NCI-H1694 (cell line): ENCODE measurements at places on chromosomes 4 and X.

DNA sequence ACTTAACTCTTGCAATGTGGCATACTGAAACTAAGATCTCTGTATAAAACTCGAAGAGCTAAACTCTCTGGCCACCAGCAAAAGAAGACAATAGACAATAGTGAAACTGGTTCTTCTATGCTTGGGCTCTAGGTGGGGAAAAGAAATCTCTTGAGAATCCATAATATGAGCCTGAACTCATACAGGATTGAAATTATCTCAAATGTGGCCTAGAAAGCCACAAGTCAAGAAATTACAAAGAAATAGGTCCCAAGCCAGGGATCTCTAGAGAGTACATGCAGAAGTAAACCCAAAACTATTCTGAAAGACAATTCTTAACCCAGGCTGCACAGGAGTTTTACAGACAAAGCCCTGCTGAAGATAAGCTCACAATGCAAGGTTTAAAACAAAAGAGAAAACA, 127.4 kb downstream of the ANAPC10 start:
- no peak for DNase-seq

DNA sequence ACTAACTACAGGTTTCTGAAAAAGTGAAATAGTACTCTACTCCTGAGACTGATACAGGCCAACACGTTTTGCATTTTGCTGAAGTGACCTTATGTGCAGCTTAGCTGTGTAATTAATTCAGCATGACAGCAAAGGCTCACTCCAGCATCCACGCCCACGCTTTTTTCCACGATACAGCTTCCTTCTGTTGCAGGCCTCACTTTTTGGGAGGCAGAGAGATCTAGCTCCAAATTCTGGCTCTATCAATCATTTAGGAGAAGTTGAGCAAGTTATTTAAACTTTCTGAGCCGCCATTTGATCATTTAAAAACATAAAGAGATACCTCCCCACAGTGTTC, 160.3 kb downstream of the AFAP1 start:
- DNase-seq = no peak

- no peak for DNase-seq
These were observed 14.7 kb downstream of the S100G start for GRCh38 chrX:16664626-16665025.

DNA sequence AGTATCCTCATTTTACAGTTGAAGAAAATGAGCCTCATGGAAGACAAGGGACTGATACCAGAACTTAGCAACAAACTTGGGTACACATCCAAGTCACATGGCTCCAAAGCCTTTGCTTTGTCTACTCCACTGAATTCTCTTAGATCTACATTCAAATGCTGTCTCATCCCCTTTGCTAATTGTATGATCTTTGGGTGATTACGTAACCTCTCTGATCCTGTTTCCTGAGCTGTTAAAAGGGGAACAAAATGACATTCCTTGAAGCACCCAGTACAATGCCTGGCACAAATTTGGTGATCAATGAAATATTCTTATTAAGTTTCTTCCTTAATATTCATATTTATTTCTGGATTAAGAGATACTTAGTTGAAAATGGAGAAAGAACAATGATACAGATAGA, 5.9 kb upstream of the HPGD start:
- no peak for DNase-seq

DNA sequence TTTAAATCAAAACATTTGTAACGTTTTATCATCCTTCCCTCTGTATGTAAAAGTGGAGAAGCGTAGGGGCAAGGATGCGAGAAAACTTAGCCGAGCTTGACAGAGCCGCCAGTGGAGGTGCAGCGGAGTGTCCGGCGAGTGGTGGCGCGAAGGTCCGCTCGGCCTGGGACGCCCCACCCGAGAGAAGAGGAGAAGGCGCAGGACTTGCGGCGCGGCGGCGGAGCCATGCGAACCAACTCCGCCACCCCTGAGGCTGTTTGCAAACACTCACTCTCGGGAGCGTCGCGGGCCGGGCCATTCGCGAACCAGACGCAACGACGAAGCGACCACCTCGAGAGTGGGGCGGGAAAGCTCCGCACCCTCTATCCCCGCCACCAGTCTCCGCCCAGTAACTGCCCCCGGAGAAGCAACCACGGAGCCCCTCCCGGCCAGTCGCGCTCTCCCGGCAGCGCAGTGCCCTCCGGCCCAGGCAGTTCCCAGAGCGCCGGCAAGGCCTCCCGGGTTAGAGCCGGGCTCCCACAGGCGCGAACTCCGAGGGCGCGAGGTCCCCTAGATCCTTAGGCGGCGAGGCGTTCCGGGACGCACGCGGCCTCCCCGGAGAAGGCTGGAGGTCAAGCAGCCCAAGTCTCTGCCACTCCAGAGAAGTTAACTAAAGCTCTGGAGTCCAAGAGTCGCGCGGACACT, 2.3 kb upstream of the MAB21L2 start:
- DNase-seq = no peak

DNA sequence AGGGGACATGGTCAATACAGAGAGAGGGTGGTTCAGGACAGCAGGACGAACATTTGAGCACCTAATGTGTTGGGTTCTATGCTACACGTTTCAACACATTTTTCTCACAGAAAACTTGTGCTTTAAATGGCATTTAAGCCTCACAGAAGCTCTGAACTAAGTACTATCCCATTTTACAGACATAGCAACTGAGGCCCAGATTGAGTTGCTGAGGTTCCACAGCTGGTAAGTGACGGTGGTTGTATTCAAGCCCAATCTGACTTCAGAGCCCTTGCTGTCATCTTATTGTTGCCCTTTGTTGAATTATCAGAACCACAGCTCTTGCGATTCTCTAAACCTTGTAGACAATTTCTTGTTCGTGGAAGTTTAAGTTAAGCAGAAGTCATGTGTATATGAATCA, 116.7 kb downstream of the FNIP2 start:
- no peak for DNase-seq

GRCh38 chr4:55661398-55662056, 25.4 kb upstream of the NMU start:
- no peak for DNase-seq

DNA sequence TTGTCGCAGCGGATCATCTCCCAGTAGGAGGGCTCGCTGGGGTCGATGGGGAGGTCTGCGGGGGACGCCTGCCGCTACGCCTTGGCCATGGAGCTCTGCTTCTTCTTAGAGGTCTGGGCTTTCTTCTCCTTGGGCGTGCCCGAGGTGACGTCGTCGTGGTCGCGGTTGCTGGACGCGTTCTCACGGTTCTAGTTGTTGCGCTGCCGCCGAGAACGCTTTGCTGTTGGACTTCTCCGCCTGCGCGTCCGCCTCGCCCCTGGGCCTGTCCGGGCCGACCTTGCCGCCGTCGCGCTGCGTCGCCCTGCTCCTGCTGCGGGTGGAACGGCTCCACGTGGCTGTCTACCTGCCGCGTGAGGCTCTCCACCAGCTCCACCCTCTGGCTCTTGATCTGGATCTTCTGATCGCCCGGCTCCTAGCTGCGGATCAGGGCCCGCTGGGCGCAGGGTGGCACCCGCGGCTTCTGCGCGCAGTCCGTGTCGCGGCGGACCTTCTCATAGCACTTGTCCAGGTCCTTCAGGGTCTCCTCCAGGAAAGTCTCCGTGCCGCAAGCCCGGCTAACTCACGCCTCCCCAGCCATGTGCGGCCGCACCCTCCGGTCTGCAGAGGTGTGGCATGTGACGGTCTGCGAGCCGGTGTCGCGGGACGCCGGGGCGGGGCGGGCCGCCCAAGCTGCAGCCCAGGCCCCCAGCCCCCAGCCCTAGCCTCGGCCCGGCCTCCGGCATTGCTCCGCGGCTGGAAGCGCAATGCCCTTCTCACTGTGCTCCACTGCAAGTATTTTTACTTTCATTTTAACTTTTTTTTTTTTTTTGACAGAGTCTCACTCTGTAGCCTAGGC, 40.5 kb upstream of the OGT start:
- DNase-seq = no peak

GRCh38 chr4:86935853-86936733, 1.3 kb downstream of the AFF1 start:
- no peak for DNase-seq

DNA sequence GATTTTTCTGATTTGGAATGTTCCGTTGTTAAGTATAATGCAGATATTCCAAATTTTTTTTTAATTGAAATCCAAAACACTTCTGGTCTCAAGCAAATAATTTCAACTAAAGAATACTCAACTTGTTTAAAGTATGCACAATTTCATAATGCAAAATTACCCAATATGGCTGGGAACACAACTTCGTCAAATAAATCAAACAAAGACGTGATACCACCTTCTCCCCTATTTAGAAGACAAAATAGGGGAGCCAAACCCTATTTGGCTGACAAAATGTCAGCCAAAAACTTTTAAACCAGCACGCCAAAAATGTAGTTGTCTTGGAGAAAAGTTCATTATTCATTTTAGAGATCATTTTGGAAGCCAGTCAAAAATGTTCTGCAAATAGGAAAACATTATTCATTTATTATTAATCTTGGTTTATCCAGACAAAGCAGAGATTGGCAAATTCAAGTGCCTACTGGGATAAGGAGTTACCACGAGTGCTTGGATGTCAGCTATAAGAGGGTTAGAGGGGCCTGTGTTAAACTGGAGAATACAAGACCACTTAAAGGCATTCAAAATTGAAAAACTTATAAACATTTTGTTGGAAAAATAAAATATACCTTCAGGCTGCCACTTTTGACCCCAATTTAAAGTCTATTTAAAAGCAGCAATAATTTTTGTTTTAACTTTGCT, 3.3 kb upstream of the TKTL2 start:
- no peak for DNase-seq

DNA sequence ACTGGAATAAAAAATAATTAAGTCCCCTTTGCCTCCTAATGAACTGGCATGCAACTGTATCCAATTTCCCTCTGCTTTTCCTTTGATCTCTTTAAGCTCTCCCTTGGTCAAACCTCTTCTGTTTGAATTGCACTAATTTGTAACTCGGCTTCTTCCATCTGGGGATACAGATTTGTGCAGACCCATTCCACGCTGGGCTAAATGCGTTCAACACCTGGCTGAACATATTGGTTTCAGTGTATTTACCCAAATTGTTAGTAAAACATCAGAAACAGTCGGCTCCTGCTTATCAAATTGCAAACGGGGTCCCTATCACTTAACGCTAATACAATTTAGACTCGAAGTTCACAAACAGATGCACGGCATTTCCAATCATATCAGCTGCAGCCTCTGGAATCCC, 124.9 kb upstream of the TAPT1 start:
- no peak for DNase-seq

GRCh38 chr4:173509036-173510001, 20.7 kb downstream of the HAND2 start:
- DNase-seq = no peak

DNA sequence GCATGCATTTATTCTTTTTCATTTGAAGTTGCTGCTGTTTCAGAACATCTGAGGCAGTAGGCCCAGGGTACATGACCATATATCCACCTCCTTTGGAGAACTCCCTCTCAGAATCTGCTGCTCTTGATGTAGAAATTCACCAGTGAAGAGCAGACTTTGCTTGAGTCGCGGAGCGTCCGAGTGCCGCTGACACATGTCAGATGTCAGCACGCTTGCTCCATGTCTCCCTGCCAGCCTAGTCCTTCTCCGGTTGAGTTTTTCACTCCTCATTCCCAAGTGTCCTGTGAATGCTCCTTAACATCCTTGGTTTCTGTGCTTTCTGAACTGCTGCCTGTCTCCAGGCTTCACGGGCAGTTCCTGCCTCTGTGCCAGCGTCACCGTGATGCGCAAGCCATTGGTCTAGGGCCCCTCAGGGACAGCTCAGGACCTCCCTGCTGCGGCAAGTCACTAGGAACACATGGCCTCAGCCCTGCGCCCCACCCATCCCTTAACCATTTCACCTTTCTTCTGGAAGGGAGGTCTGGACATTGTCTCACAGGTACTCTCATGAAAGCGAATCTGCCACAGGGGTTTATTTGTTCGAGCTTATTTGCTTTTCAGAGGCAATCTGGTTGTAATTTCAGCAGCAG, 93.1 kb upstream of the RBPJ start:
- no peak for DNase-seq

DNA sequence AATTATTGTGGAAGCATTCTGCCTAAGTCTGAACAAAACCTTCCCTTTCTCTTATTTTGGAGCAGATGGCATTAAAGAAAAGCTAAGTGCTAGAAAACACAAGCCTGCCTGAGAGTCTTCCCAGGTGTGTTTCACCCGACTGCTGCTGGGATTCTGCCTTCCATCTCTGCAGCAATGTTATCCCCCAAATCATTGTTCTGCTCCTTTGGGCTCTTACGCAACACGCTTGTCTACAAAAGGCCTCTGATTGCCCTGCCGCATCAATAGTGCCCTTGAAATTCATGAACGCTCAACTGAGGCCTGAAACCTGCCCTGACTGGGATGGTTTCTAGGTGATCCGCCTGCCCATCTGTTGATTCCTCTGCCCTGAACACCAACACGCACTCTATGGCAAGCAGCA, 80.3 kb downstream of the SEL1L3 start:
- DNase-seq = no peak

GRCh38 chr4:27759611-27760575, 899.3 kb downstream of the STIM2 start:
- DNase-seq = no peak

GRCh38 chrX:1592470-1593142, 1.2 kb downstream of the AKAP17A start:
- no peak for DNase-seq

DNA sequence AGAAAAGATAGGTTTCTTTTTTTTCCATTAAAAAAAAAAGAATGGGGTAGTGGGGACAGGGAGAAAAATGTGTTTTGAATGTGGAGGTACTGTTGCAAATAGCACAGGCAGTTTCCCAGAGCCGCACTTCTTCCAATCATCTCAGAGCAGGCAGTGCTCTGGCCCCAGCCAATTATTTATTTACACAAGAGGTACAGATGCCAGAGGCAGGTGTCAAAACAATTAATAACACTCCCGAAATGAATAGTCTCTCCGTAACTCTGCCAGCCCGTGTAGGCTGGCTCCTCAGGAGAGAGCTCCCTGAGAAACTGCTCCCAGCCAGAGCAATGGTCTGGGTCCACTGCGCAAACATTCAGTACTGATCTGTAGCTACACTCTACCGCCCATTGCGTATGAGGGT, 130.8 kb upstream of the IL1RAPL2 start:
- no peak for DNase-seq

DNA sequence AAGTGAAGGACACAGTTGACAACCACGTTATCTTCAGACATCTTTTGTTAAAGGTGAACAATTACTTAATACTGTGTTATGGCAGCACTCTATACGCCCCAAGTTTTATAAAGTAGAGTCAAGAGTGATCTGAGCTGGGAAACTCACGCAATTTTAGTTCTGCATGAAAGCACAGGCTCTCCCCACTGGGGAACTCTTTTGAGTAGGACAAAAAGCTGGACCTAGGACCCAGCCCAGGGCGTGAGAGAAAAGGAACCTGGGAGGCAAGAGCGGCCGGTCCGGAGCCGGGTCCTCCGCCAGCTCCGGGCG, 152.6 kb upstream of the SLC4A4 start:
- DNase-seq = no peak

DNA sequence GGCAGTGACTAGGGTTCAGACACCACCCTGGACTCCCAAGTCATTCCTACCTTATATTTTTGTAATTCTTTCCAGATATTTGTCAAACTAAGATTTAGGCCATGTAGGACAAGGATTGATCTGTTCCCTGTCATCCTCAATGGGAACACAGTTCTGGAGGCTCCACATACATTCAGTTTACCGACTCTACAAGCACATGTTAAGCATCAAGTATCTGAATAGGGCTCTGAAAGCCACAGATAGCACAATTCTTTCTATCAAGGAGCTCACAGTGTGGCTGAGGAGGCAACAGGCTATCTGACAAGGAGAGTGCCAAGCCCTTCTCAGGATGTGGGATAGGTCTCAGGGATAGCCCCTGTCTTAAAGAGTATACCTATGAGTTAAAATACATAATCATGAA, 37.0 kb upstream of the CXCL8 start:
- no peak for DNase-seq
